ENCODE measurements at places on chromosomes 1 and 21.

DNA sequence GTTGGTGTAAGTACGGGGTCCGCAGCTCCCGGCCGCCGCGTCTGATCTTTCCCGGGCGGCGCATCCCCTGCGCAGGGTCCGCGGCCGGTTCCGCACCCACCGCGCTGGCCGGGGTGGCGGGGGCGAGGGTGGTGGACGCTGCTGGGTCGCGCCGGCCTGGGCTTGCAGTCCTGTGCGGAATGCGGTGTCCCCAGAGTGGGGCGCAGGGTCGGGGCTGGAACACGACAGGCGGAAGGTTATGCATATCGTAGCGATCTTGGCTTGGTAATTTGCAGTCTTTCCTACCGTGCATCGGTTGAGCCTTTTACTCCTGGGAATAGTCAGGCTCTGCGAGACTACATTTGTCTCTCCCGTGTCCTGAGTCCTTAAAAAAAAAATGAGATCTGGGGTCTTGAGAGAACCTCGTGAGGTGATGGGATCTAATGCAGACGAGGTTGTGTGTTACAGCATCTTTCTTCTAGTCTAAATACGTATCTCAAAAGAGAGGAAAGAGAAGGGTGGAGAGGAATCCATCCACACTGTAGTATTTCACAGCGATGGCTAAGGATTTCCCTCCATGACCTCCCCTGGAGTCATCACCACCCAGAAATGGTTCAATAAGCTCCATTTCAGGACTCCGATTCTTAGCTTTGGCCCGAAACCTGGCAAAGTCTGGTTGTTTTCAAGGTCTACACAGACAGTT is 572 bp downstream of the ATP1B1 start:
- no peak for DNase-seq

DNA sequence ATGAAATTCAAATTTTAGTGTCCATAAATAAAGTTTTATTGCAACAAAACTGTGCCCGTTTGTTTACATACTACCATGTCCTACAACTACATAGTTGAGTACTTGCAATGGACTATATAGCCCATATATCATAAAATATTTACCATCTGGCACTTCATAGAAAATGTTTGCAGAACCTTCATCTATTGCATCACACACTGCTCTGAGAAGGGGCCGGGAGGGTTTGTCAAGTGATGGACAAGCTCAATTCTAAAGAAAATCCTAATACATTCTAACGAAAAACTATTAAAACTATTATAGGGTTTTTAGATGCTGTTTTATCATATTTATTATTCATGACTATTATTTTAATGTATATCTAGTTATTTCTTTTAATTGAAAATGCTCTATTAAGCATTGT is 35.9 kb downstream of the RGSL1 start:
- DNase-seq: no peak

- no peak for DNase-seq
These were observed 228.5 kb downstream of the KCNH1 start for GRCh38 chr1:210905365-210905904.

DNA sequence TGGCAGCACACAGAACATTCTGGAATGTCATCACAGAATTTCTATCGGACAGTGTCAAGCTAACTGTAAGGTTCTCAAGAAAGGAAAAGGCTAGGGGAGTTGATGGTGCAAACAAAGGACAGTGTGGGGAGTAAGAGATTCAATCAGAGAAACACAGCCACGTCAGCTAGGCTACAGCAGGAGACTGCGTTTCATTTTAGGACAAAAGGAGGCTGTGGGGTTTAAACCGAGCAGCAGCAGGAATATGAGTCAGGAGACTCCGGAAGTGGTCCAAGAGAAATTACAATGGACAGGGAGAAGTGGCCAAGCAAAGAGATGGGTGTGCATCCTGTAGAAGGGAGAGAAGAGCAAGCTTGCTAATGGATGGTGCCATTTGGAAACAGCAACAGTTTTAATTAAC is 37.4 kb upstream of the C1orf198 start:
- no peak for DNase-seq

DNA sequence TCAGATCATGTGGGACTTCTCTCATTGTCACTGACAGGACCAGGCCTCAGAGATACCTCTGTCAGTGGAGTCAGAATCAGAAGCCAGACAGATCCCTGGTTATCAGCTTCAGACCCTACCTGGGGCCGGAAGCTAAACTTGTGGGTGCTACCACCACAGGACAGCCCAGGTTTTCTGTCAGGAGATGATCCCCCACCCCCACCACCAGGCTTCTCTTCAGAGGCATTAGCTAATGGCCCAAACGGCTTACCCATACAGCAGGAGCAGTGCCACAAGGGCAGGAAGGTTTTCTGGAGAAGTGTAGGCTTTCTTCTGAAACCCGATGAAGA is 105.5 kb downstream of the ABCA4 start:
- no peak for DNase-seq

DNA sequence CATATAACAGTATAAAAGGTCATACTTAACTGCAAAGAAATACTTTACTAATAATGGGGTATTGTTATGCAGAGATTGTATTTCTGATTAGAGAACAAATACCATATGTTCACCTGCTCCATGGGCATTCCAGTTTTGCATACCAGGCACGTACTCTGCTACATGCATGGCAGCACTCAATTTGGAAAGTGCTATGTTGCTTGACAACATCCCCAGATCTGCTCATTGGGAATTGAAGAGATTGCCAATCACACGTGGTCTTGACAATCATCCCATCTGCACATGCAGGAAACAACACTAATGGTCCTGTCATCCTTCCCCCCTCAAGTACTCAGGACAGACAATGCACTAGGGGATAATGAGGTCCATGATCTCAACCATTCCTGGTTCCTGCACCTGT is 63.4 kb upstream of the PDE4B start:
- DNase-seq: no peak

- peak; percentile 27 for DNase-seq
These were observed 61.7 kb downstream of the FCRL5 start for GRCh38 chr1:157490467-157491165.

DNA sequence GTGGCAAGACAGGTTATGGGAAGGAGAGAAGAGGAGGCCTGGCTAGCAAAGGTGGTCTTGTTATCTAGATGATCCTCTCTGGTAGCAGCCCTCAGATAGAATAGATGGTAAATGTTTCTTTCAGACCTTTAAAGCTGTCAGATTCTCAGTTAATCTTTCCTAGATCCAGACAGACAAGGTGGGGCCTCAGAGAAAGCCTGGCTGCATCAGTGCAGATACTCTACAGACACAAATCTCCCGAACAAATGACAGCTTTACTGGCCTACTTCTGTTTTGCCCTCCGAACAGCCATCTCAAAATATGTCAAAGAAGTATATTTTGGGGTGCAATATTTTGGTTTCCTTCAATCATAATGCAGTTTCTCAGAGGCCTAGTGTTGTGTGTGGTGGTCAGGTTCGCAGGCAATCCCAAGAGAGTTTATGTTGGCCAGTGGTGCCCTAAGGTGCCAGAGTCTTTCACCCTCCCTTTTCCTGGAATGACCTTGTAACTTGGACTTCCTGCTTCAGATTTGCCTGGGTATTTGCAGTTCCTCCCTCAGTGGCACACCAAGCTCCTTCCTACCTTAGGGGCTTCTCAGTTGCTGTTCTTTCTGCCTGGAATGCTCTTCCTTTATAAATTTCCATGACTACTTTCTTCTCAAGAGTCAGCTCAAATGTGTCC is 7.0 kb downstream of the LRRC8B start:
- DNase-seq: no peak

GRCh38 chr1:119859647-119860046 is 36.7 kb downstream of the ADAM30 start:
- no peak for DNase-seq

DNA sequence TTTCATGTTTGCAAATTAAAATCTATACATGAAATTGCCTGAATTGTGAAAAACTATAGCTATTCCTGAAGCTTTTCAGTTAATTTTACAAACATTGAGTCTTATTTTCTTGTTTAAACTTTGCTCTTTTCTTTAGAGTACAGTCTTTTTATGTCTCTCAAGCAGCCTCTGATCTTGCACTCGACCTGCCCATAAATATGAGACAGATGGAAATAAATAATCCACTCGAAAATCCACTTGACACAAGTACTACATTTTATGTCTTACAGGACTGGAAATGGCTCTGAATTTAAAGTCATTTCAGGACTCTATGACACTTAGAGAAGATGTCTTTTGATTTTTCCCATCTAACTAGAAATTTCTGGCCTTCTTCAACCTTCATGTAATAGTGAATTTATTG is 283.8 kb downstream of the USP25 start:
- DNase-seq: no peak

DNA sequence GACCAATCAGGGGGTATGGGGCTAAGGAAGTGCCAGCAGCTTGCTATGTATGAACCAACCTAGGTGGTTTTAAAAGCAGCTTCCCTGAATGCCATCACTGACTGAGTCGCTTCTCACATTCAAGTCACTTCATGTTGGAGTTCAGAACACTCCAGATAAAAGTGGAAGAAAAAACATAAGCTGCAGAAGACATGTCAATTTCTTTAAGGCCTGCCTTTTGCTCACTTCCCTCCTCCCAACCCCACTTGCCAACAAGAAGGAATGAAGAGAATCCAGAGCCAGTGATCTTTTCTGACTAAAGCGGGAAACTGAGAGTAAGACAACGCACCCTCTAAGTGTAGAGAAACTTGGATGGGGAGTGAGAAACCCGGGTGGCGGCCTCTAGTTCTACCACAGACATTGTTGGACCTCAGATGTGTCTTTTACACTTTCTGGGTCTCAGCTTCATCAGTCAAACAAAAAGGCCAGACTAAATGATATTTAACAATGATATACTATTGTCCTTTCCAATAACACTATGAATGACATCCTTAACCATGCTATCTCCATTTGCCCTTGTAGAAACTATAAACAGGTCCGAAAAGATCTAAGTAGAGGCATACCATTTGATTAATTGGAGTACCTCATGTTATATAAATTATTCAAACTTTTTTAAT is 54.1 kb downstream of the LUZP1 start:
- no peak for DNase-seq

GRCh38 chr1:248823517-248824001 is 2.2 kb downstream of the SH3BP5L start:
- no peak for DNase-seq

DNA sequence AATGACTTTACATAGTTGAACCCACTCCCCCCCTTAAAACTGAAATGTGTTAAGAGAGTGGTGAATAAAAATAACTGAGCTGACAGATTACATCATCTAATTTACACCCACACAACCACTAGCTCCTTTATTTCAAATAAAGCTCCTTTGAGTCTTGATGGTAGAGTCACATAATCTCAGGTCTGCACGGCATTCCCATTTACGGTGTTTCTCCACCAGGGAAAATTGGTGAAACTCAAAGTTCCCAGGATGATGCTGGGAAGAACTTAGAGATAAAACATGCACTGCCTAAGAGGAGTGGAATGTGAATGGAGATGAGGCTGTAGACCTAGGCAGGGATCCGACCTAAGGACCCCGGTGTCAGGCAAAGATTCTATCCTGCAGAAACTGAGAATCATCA is 727.8 kb upstream of the ADAMTS5 start:
- no peak for DNase-seq
